ENCODE measurements at places on chromosomes 11 and 22.

DNA sequence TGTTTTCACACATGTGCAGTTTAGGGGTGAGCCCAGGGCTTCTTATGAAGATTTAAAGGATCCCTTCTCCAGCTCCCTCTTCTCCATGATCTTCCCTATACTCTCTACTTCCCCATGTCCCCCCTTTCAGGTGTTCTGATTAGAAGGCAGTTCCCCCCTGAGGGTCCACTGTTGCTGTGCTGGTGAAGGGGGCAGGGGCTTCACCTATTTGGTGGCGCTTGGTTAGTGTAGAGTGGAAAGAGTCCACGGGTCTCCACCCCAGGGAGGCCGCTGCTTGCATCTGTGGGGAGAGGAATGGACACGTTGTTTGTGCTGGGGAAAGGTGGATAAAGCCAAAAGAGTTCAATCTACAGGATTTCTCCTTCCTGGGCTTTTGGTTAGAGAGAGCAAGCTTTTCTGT lies 49.3 kb downstream of the BCR start:
- no peak for DNase-seq

DNA sequence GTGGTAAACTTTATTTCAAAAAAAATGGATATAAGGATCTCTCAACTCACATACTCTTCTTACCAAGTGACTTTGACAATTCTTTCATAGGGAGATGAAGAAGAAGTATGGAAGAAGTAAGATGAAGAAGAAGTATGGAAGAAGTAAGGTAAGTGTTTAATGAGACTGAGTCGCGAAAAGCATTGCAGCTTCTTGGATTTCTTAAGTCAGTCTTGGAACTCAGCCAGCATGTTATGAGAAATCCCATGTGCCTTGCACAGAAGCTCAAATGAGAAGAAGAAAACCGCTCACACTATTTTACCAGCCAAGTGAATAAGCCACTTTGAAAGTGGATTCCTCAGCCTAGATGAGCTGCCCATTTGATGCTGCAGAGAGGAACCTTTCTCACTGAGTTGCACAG lies 332.0 kb upstream of the CCDC179 start:
- no peak for DNase-seq

DNA sequence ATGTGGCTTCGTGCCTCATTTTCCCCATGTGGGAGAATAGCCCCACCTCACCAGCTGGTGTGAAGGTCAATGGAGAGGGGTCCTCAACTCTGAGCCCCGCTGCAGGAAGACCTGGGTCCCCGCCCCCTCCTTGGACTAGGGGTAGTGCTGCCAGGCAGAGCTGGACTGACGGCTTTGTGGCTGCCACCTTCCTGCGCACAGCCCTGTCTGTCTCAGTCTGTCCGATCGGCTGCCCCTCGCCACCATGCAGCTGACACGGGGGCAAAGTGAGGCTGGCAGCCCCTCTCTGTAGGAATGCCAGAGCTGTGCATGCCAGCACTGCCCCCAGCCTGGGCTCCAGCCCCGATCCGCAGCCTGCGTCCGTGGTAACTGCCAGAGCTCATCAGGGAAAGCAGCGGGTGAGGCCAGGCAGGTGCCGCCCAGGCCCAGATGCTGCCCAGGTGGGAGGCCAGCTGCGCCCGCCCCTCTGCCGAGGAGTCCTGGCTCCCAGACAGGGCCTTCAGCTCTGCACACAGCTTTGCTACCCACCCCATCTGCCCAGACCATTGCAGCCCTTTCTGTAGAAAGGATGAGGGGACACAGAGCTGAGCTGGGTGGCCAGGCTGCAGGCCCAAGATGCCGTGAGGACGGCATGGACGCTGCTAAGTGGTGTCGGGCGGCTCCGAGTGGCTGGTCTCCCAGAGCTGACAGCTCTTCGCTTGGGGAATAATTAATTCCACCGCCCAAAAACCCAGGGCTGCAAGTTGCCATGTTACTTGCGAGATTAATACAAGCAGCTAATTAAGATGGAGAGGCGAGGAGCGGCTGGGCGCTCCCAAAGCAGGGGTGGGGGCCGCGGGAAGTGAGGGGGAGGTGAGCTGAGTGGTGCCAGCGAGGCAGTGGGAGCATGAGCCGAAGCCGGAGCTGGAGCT lies 19.5 kb upstream of the FLRT1 start:
- no peak for DNase-seq

- DNase-seq, result no peak
These were observed 789.6 kb downstream of the TBC1D22A start for GRCh38 chr22:47552024-47552423.

- DNase-seq, result no peak
These were observed 72.2 kb downstream of the LARGE2 start for GRCh38 chr11:45994371-45995341.

DNA sequence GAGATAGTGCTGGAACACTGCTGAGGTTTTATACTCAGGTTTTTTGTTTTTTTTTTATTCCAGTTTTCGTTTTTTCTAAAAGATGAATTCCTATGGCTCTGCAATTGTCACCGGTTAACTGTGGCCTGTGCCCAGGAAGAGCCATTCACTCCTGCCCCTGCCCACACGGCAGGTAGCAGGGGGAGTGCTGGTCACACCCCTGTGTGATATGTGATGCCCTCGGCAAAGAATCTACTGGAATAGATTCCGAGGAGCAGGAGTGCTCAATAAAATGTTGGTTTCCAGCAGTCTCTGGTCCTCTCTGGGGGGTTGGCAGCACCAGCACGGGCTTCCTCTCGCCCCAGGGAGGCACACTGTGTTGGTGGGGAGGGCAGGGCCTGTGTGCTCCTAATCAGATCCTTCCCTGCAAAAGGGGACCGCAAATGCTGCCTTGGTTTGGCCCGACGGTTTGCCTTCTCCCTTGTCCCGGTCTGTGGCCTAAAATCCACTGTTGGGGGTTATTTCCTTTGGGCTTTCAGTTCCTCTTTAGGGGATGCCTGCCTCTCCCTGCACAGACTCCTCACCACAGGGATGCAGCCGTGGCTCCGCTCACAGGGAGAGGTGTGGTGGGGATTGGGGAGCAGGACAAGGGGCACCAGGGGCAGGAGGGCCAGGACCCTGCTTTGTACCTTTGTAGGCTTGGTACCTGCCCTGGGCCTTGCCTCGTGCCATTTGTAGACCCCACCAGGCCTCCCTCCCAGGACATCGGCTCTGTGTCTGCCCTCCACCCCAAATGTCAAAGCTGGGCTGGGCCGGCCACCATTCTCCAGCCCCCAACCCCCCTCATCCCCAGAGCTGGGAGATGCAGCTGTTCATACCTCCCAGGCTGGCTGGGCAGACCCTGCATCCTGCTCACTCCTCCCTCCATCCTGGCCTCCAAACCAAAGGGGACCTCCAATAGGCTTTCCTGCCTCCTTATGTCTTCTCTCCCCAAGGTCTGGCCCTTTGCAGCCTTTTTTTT lies 13.5 kb downstream of the MCAT start:
- DNase-seq, result no peak

GRCh38 chr11:75313513-75314272 lies 37.8 kb downstream of the ARRB1 start:
- DNase-seq, result no peak

DNA sequence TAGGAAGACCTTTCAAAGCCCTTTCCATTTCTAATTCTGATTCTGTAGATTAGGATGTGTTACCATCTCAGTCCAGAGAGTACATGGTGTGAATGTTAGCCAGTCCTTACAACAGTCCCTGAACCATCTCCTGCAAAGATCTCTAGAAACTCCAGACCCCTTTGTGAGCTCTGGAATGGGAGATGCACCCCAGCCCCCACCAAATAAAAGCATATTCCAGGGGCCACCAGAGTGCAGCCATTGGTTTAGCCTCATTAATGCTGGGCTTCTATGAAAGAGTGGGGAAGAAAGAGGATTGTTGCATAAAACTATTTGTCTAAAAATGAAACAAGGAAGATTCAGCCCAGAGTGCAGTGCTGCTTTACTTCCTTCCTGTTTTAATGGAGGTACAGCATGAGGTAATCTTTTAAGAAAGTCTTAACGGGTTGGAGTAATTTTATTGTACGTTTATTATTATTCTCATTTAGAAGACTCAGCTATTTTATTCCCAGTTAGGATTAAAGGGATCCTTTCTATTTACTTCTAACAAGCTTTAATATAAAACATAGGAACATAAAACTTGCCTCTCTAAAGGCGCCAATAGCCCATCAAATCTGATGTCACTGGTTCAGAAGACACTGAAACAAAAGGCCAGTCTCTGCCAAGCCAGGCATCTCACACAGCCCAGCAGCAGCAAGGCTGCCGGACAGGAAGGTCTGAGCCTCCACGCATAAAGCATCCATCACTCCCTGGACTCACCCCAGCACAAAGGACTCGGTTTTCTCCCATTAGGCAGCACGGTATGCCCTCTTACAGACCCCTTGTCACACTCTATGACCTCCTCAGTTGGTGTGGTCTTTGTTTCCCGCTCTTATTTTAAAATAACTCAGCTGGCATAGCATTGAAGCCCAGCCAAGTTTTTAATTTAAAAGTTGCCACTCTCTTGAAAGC lies 203.9 kb upstream of the BLID start:
- DNase-seq, result no peak
